ENCODE measurements at places on chromosomes 11 and 22.

- DNase-seq: no peak
These were observed 69.4 kb downstream of the ARL14EP start for GRCh38 chr11:30392221-30392784.

GRCh38 chr22:39287076-39287725 is 32.2 kb downstream of the RPL3 start:
- no peak for DNase-seq

DNA sequence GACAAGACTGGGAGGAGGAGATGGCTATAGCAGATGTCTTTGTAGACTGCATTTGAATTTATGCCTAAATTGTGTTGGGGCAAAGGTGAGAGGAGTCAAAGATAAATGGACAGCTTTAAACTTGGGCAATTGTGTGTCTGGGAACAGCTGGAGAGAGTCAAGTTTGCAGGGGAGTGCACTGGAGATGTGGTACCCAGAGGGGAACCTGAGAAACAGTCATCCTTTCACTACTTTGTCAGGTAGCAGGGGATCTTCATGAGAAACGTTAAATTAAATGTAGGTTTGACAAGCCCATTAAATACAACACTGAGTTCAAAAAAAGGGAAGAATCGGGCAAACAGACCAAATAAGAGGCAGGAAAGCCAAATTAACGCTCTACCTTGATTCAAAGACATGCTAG is 277.7 kb downstream of the OPCML start:
- no peak for DNase-seq

- DNase-seq: no peak
These were observed 11.3 kb upstream of the APOL4 start for GRCh38 chr22:36212901-36213300.

DNA sequence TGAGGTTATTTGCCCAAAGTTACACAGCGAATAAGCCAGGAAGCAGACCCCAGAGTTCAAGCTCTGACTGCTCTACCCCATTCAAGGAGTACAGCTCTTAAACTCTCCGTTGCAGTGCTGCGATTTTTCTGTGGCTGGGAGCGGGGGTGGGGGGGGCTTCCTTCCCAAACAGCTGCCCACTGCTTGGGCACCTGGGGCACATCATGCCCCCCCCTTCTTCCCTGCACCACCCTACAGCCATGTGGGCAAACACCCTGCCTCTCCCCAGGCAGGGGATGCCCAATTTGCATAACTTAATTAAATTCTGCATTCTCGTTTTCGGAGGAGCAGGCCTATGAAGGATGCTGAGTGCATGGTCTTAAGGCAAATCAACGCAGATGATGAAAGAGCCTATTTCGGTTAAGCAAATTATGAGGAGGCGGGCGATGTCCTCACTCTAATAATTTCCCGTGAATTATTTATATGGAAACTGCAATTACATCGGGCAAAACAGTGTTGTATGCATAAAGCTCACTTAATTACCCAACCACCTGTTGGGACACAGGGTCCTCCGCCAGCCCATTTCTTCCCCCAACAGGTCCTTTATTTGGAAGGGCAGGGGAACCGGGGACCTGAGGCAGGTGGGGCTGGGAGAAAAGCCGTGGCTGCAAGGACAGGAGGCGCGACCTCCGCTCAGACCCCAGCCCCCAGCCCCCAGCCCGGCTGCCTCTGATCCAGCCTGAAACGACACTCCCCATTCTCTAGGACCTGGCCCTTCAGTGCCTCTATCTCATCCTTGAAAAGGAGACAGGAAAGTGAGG is 610.5 kb downstream of the BUD13 start:
- no peak for DNase-seq

DNA sequence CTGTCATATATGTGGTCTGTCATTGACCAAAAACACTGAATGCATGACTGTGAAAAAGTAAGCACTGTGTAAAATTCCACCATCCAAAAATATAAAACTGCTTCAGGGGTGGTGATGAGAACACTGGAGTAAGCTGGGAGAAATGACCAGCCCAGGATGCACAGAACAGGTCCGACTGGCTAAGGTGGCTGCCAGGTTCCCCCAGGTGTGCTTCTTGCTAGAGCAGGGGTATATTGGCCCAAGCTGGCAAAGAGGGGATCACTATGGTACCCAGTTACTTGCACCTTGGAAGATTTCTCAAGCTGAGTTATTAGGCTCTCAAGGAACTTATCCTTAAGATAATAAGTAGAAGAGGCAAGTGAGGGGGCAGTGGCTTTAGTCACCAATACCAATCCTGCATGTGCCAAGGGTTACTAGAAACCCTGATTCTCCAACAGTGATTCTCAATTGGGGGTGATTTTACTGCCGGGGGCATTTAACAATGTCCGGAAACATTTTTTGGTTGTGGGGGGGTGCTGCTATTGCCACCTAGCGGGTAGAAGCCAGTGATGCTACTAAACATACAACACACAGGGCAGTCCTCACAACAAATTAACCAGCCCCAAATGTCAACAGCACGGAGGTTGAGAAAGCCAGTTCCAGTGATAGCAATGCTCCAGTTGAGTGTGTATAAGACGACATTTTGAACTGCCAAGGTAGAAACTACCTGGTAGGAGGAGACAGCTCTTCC is 15.7 kb downstream of the SNU13 start:
- DNase-seq: no peak

All from activated CD8-positive, alpha-beta memory T cell treated with anti-CD3 and anti-CD28 coated beads for 1 hour (primary cell).